ENCODE measurements at places on chromosomes 16 and 17. TPM values are rescaled to one million over a fixed set of nuclear protein-coding genes. Genes with fewer than 3 reads are reported as not detected.

The OSGIN1 gene
- total RNA-seq: 4.6 TPM

The RNF43 gene
- not detected for total RNA-seq

The PKMYT1 gene
- total RNA-seq: 39.9 TPM

The TSR1 gene
- total RNA-seq: 37.8 TPM

The KRT40 gene
- not detected for total RNA-seq

The GRIN2C gene
- total RNA-seq: not detected

The SLC6A2 gene
- total RNA-seq: not detected

The SLC6A4 gene
- total RNA-seq: not detected

The KRT28 gene
- not detected for total RNA-seq

The HEATR9 gene
- not detected for total RNA-seq

The EPN3 gene
- not detected for total RNA-seq

The CCL4L2 gene
- total RNA-seq: not detected
